Right lung (tissue), 10 donors: ENCODE measurements at places on chromosomes 12 and 14. TPM values are rescaled to one million over a fixed set of nuclear protein-coding genes. Genes with fewer than 3 reads are reported as not detected.

DNA sequence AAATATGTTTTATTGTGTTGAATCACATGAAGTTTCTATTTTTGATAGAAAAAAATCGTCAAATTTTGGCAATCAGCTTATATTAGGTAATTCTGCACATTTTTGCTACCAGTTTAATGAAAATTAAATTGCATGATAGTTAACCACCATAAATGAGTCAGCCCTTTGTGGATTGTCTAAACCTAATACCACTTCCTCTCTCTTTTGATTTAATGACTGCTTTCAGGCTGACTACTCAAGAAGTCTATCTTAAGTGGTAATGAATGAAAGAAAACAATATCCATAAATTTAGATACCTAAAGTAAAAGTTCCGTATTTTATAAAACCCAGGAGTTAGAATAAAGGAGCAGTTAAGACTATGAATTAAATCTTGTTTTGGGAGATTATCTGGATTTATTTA is 450.5 kb downstream of the TMEM117 start:
- DNase-seq, result no peak

KRT83 gene
- polyA plus RNA-seq, result not detected

- no peak for DNase-seq
Measured at GRCh38 chr12:109389146-109389545, 41.4 kb downstream of the MYO1H start.

KRT86 gene
- polyA plus RNA-seq, result not detected

GRCh38 chr14:22332686-22333421 is 256.2 kb downstream of the DAD1 start:
- no peak for DNase-seq

- DNase-seq, result no peak
Measured at GRCh38 chr12:59938190-59938962, 342.5 kb downstream of the SLC16A7 start.

DNA sequence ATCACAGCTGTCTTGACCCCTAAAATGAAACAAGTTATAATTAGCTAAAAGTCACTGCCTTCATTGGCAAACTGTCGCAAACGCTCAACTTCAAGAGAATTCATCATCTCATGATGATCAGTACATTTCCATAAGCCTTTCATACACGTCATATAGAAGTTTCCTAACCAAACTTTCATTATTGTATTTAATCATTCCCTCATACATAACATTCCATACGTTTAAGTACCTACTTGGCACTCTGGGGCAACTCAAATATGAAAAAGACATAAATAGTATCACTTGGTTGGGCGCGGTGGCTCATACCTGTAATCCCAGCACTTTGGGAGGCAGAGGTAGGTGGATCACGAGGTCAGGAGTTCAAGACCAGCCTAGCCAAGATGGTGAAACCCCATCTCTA is 12.4 kb upstream of the PPP2R5E start:
- DNase-seq, result no peak

DNA sequence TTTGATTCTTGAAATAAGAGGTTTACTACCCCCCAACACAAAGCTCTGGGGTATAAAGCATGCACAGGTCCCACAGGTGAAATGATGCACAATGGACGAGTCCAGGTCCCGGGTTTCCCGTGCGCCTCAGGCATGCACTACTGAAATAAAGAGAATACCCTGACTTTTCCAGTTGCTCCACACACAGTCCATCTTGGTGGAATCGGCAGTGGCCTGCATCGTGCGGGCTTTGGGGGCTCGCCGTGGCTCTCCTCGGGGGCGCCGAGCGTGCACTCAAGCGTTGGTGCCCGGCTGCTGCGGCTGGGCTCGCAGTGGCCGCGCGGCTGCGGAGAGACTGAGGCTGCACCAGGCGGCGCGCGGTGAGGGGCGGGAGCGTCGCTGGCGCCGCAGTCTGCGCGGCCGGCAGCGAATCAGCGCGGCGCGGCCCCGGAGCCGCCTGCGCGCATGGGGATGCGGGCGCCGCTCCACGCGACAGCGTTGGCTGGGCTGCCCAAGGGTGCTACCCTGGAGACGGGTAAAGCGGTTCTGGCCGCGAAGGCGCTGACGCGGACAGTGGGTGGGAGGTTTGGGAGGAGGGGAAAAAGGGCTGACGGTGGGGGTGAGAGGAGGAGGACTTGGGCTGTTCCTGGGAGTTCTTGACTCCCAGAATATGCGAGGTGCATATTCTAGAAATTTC is 53.8 kb upstream of the CCDC175 start:
- no peak for DNase-seq

CRIP2 gene
- 121 TPM for polyA plus RNA-seq

GRCh38 chr12:70822412-70822811 is 98.1 kb downstream of the PTPRR start:
- no peak for DNase-seq

COCH gene
- polyA plus RNA-seq, result 1.6 TPM

GLIPR1L2 gene
- polyA plus RNA-seq, result 2.4 TPM

GRCh38 chr12:22122359-22122758 is 76.3 kb downstream of the CMAS start:
- DNase-seq, result no peak

SMOC1 gene
- 1.3 TPM for polyA plus RNA-seq

CLEC4E gene
- polyA plus RNA-seq, result 0.84 TPM

DNA sequence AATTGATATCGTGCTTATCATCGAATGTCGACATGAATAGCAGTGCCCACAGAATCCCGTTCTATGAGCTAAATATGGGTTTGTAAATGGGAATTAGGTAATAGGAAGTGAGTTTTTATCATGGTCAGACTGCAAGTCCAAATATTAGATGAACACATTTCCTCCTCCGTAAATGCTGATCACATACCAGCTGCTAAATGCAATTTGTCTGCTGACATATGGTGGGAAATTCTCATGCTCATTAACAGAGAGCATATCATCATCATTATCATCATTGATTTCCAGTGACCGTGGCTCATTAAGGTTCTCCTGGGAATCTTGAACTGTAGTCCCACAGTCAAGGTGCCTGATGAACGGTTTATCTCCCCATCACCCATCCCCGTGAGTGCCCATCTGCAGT is 998.8 kb upstream of the TMEM132C start:
- DNase-seq, result no peak

- no peak for DNase-seq
Measured at GRCh38 chr14:101956179-101956885, 8.0 kb upstream of the DYNC1H1 start.

CMAS gene
- polyA plus RNA-seq, result 44.3 TPM

DNA sequence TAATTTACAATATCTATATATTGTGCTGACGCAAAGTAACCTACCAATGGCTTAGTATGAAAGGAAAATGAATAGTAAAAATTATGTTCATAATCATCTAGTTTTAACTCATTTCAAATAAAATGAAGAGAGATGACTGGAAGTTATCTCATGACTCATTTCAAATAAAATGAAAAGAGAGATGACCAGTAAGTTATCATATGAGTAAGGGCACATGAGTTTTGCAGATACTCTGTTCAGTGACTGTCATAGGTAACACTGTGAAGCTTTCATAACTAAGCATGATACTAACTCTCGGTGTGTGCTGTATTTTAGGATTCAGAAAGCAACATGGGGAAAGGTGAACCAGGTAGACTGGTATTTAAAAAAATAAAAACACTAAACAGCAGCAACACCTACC is 364.5 kb upstream of the DIO2 start:
- no peak for DNase-seq

DNA sequence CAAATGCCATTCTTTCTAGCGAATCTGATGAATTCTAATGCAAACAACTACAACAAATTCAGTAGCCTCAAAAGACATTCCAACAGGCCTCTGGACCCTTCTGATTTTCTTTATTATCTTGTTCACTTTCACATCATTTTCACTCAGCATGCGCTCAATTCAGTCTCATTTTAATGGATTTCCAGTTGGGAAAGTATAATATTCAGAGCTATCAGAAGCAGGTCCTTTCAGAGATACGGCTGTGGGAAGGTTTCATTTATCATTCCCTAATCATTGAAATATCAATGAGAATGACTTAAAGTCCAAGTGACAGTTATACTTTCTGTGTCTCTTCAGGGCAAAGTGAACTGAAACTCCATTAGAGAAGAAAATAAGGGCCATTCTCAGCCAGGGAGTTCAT is 1083.7 kb upstream of the FLRT2 start:
- no peak for DNase-seq

DNA sequence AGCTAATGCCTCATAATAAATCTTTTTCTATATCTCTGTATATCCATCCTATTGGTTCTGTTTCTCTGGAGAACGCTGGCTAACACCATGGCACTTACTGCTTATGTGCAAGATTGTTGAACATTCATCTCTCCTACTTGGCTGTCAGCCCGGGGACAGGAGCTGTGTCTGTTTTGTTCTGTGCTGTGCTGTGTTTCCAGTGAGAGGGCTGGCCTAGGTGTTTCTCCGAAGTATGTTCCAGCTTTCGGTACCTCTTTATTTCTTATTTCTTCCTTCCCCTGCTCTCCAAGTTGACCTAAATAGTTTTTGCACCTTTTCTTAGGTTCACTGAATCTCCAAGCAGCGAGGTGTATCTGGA is 18.8 kb upstream of the NR4A1 start:
- peak; percentile 81 for DNase-seq

DNA sequence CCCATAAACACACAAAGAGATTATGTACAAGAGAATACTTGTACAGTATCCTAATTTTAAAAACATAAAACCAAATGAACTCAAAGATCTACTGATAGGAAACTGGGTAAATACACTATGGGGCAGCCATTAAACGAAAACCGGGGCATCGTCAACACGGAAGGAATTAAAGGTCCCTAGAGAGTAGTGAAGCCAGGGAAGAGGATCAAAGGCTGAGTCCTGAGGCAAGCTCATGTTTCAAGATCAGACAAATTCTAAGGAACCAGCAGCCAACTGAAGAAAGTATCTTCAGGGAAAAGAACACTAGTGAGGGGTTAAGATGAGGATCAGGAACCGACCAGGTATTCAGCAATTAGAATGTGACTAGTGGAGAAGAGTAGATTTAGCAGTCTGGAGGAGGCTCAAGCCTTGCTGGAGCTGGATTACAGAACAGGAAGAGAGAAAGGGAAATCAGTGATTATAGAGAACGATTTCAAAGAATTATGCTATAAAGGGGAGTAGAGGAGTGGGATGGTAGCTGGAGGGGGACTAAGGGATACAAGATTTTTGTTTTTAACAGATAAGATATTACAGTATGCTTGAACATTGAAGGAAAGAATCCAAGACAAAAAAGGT is 23.7 kb downstream of the SEL1L start:
- no peak for DNase-seq

NR1H4 gene
- polyA plus RNA-seq, result 0.55 TPM

- DNase-seq, result no peak
Measured at GRCh38 chr12:66127650-66128049, 2.9 kb downstream of the LLPH start.

UNC79 gene
- 0.52 TPM for polyA plus RNA-seq

- DNase-seq, result peak; percentile 71
Measured at GRCh38 chr12:109775172-109775881, 57.9 kb downstream of the TRPV4 start.

DEGS2 gene
- polyA plus RNA-seq, result 8.1 TPM

GRCh38 chr14:85387181-85387580 is 142.8 kb upstream of the FLRT2 start:
- no peak for DNase-seq

DNA sequence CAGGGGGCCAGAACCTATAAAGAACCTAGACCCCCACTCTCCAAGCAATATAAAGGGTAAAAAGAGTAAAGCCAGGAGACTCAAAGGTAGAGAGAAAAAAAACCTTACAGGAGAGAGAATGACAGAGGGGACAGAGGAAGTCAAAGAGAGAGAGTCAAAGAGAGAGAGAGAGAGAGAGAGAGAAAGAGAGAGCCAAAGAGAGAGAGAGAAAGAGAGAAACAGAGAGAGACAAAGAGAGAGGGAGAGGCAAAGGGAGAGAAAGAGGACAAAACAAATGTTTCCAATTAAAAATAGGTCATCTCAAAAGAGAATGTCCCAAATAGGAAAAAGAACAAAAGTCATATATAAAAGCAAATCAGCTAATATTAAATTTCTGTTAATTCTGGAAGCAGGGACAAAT is 251.5 kb downstream of the DPY19L2 start:
- no peak for DNase-seq

NCKAP5L gene
- polyA plus RNA-seq, result 13.4 TPM

GRCh38 chr12:53659571-53659981 is 16.3 kb downstream of the ATP5MC2 start:
- DNase-seq, result no peak
